ENCODE measurements at places on chromosomes 7 and 10.

- DNase-seq: peak; percentile 47
Measured at GRCh38 chr10:113945075-113945686, 90.7 kb downstream of the NHLRC2 start.

GRCh38 chr7:102472126-102473041, 6.3 kb downstream of the POLR2J start:
- DNase-seq: no peak

DNA sequence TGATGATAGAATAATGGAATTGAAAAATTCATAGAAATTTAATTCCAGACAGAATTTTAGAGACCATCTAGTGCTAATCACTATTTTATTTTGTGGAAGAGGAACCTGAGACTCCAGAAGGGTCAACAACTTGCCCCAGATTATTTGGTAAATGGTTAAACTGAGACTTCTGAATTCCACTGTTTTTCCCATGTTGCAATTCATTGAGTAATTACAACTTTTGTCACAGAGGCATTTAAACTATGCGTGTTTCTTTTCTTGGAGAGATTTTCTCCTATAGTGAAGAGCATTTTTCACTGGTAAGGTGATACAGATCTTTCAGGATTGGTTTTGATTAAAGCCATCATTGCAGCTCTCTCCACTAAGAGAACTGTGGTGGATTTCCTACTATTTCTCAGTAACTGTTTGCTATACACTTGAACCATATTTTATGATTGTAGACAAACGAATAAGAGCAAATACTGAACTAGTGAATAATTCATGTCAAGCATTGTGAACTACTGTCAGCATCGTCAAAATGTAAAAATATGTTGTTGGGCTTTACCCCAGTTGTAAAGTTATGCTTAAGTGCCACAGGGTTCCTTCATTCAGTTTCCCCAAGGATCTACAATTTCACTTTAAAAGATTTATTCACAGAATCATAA, 26.5 kb downstream of the LRGUK start:
- no peak for DNase-seq

GRCh38 chr10:22489975-22490374, 144.7 kb downstream of the SPAG6 start:
- no peak for DNase-seq

GRCh38 chr10:109374215-109374614, 549.1 kb downstream of the XPNPEP1 start:
- peak; percentile 54 for DNase-seq

- DNase-seq: peak; percentile 17
Measured at GRCh38 chr7:113179313-113179712, 61.0 kb upstream of the SMIM30 start.

DNA sequence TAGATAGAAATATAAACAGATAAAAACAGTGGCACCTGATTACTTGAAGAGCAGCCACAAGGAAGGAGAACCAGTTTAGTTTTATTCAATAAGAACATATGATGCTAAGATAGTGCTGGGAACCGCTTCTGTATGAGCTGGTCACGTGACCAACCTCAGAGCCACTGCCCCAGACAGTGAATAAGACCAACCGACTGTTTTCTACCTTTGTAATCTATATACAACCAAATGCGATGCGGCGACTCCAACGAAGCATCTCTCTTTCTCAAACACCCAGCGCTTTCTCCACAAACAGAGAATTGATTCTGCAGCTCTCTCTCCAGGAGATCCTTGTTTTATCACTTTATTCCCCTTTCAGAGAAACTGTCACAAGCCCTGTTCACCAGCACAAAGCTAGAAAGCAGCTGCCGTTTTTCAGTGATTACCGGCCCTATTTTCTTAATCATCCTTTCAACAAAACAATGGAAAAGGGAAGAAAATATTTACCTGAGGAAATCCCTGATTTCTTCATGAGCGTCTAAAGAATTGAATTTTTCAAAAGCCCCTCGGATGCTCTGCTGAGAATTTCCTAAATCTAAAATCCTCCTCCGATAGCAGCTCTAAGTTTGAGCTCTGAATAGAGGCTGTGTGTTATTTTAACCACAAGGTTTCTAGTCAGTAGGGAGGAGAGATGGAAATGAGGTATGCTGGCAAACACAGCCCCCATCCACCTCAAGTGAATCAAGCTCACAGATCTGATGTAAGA, 55.7 kb upstream of the JCAD start:
- no peak for DNase-seq
